ENCODE measurements at places on chromosomes 3 and 15. TPM values are rescaled to one million over a fixed set of nuclear protein-coding genes. Genes with fewer than 3 reads are reported as not detected.

NAA80 gene
- 16.2 TPM for total RNA-seq

ZNF35 gene
- 2.6 TPM for total RNA-seq

BCHE gene
- total RNA-seq = 0.76 TPM

CACNA2D3 gene
- 14.4 TPM for total RNA-seq

KBTBD13 gene
- 0.97 TPM for total RNA-seq

MON1A gene
- 24.6 TPM for total RNA-seq

HYPK gene
- total RNA-seq = 19.5 TPM

ALDH1A3 gene
- total RNA-seq = 21.9 TPM

NR2E3 gene
- total RNA-seq = not detected

LARP6 gene
- 14.8 TPM for total RNA-seq

SIDT1 gene
- total RNA-seq = 0.19 TPM

PXK gene
- total RNA-seq = 26.2 TPM

PFN2 gene
- total RNA-seq = 140 TPM

FBXO40 gene
- total RNA-seq = 40.8 TPM

XCR1 gene
- not detected for total RNA-seq

SNTN gene
- total RNA-seq = not detected

REC114 gene
- total RNA-seq = not detected

DUOXA1 gene
- not detected for total RNA-seq

CCDC54 gene
- total RNA-seq = not detected

ADAMTS17 gene
- total RNA-seq = 12.8 TPM

RAB6B gene
- 0.75 TPM for total RNA-seq

WDR73 gene
- 10.5 TPM for total RNA-seq

POLQ gene
- not detected for total RNA-seq

SLC28A2 gene
- total RNA-seq = not detected

C3orf33 gene
- 6.1 TPM for total RNA-seq

SST gene
- not detected for total RNA-seq

WDR93 gene
- total RNA-seq = not detected

SH2D7 gene
- total RNA-seq = not detected

ZNF662 gene
- 0.19 TPM for total RNA-seq

SLC12A1 gene
- total RNA-seq = not detected

CPN2 gene
- total RNA-seq = not detected

HESX1 gene
- not detected for total RNA-seq

Measured in gastrocnemius medialis (tissue), 4 donors.